ENCODE measurements at places on chromosomes 13 and 19.

- DNase-seq = no peak
These were observed 78.9 kb downstream of the ANKRD10 start for GRCh38 chr13:110835721-110836604.

DNA sequence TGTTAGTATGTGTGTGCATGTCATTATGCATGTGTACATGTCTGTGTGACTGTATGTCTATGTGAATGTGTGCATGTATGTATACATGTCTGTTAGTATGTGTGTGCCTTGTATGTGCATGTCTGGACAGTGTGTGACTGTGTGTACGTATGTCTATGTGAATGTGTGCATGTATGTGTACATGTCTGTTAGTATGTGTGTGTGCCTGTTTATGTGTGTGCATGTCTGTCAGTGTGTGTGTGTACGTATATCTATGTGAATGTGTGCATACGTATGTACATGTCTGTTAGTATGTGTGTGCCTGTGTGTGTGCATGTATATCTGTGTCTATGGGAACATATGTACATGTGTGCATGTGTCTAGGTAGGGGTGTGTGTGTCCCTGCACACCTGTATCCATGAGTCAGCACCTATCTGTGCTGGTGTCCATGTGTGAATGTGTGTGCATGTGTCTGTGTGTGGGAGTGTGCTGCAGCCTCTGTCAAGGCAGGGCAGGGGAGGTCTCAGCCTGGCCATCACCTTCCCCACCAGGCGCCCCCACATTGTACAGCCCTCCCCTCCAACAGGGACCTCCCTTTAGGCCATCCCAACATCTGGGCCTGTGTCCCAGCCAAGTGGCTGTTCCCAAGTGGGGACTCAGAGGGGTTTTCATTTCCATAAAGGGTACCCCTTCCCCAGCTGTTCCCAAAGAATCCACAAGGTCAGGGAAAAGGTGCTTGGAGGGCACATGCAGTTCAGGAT is 4.4 kb downstream of the GAS6 start:
- no peak for DNase-seq

- peak; percentile 94 for DNase-seq
These were observed 14.0 kb upstream of the TUBB4A start for GRCh38 chr19:6516018-6516658.

- no peak for DNase-seq
These were observed 99.5 kb upstream of the SPATA13 start for GRCh38 chr13:24060993-24061392.

DNA sequence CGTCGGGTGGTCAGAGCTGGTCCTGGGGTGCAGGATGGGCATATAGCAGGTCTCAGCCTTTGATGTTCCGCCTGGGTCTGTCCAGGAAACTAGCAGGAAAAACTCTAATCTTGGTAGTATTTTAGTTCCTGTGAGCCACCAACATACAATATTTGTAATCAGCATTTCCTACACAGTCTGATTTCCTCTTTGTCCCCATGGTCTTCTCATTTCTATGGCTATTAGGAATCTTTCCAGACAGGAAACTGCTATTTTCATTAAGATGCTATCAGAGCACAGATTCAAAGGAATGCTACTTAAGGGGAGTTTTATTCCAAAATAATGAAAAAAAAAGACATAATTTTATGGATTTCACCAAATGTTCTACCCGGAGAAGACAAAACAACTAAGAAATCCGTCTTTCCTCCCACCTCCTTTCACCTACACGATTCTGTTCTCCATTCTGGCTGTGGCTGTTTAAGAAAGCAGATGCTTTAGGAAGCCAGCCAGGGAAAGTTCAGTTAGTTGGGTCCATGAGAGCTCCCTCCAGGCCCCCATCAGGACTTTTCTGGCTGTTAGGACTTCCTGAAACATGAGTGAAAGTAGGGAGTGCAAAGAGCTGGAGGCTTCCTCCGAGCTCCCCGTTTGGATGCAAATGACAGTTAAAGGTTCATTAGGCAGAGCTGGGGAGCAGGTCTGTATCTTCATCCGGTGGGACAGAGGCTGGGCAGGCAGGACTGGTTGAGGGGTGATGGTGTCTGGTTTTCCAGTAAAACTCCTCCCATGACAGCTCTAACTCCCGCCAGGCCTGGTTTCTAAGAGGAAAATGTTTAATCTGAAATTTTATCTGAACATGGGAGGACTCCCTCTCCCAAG is 36.3 kb downstream of the SHISA2 start:
- DNase-seq = no peak

DNA sequence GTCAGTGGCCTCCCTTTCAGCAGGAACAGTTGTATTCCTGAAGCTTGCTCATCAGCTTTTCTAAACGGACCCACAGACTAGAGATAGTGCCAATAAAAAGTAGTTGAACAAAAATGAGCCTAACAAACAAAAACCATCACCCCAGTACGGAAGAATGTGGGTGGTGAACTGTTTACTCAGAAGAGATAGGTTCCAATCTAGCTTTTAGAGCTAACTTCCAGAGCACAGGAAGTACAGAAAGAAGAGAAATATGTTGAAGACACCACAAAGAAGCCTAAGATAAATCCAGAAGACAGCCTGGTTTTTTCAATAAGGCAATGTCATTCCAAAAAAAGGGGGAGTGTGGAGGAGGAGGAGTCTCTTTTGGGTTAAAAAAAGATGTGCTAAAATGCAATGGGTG is 2.8 kb upstream of the LMO7 start:
- no peak for DNase-seq

- DNase-seq = no peak
These were observed 62.3 kb upstream of the PARP4 start for GRCh38 chr13:24574847-24575246.

GRCh38 chr19:19652482-19653295 is 9.2 kb upstream of the GMIP start:
- no peak for DNase-seq

- DNase-seq = no peak
These were observed 4.6 kb upstream of the ITGBL1 start for GRCh38 chr13:101447852-101448251.

GRCh38 chr13:110419381-110419791 is 112.3 kb downstream of the COL4A2 start:
- DNase-seq = no peak

- DNase-seq = no peak
These were observed 7.7 kb downstream of the AKAP8 start for GRCh38 chr19:15371786-15372380.

GRCh38 chr13:45500492-45501174 is 35.9 kb downstream of the COG3 start:
- no peak for DNase-seq

DNA sequence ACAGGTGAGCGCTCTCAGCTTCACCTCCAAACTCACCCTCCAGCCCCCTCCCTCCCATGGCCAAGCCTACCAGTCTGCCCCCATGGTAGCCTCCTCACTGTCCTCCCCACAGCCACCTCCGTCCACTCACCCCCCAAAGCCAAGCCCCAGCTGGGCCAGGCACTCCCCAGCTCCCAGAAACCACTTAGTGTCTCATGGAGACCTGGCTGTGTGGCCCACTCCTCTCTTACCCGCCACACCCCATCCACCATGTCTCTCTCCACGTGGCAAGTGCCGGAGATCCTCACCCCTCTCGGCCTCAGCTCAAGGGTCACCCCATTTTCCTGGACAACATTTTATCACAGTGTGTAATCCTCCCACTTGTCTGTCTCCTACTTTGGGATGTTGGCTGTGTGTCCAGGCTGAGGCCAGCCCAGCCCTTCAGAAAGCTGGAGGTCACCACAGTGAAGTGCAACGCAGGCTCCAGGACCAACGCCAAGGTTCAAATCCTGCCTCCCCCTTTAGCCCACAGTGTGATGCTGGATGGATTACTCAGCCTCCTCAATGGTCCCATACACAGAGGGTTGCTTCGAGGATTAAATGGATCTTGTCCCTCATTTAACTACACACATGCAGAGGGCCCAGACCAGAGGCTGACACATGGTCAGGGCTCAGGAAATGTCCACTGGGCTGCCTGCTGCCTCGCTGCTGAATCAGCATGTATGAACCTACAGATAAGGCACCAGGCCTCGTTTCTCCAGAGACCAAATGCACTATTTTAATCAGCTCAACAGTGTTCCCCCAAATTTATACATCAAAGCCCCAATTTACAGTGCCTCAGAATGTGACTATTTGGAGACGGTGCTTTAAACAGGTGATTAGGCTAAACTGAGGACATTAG is 71.3 kb downstream of the CEBPG start:
- DNase-seq = no peak

DNA sequence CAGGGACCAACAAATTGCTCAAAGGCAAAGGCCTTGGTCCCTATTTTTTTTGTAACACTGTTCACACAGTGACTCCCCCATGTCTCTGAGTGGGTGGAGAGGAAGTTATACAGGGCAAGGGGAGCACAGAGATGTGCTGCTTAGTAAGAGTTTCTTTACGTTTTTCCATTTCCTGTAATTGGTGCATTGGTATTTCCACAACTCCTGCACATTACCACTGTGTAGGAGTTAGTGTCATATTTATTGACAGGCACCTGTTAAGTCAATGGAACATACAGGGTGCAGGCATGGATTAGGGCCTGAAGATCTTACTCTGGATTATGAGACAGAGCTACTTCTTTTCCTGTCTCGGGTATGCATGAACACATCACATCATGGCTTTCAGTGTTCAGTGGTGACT is 45.2 kb downstream of the SOX21 start:
- DNase-seq = no peak

DNA sequence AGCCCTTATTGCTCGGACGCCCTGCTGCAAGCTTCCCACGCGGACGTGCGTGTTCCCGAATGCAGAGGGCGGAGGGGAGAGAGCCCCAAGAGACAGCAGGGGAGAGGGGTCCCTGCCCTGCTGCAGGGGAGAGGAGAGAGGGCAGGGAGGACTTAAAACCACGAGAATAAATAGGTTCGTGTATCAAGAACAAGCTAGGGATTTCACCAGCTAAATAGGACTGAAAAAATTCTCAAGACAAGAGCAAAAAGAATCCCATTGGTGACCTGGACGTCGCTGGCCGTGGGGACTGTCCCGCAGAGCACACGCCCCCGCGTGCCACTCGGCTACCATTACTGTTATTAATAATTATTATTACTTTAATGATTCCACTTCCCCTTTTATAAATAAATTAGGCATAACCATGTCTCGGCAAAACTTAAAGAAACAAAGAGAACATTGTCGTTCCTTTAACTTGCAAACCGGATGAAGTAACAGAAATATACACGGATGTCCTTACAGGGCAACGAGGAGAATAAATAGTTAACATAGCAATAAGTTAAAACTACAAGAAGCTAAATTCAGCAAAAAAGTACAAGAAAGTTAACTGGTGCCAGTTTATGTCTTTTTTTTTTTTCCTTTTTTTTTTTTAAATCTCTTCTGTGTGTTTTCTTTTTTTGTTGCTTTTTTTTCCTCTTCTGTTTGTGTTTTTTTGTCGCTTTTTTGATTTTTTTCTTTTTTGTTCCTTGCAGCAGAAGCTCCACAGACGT is 16.6 kb downstream of the PRKCSH start:
- no peak for DNase-seq

DNA sequence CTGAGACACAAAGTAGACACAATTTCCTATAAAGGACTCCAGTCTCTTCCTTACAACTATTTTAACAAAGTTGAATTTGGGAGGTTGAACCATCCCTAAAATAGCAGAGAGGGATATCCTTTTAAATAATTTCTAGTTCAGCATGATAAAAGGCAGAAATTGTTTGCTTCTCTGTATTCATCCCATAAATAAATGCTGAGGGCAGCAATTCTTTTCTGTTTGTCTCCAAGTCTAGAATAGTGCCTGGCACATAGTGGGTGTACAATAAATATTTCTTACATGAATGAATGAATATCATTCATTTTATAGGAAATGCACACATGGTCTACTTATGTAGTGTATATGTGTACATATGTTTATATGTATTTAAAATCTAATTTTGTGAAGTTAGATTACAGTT is 12.3 kb downstream of the COL4A1 start:
- no peak for DNase-seq

DNA sequence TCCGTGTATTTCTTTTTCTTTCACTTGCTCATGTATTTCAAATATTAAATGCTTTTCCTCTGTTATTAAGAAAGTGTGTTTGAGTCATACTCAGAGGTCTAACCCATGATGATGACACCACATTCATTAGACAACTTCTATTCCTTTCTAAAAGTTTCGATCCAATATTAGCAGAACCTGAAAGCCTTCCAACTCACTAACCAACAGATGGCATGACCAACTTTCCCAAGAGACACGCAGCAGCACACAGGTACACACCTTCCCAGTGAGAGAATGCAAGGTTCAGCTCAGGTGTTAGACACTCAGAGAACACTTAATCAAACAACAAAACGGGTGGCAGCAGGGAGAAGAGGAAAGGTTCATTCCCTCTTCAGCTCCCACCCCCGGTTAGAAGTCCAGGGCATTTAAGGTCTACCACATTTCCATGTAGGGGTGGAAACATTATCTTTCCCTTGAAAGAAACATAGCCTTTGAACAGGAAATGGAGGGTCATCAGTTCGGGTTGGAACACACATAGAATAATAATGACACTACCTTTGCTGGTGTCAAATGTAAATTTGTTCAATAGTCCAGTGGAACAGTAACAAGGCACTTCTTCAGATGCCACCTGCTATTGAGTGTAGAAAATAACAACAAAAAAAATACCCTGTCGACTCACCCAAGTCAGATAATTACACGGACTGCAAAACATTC is 404.2 kb downstream of the COG6 start:
- no peak for DNase-seq

GRCh38 chr19:3350014-3350663 is 16.2 kb upstream of the NFIC start:
- no peak for DNase-seq

DNA sequence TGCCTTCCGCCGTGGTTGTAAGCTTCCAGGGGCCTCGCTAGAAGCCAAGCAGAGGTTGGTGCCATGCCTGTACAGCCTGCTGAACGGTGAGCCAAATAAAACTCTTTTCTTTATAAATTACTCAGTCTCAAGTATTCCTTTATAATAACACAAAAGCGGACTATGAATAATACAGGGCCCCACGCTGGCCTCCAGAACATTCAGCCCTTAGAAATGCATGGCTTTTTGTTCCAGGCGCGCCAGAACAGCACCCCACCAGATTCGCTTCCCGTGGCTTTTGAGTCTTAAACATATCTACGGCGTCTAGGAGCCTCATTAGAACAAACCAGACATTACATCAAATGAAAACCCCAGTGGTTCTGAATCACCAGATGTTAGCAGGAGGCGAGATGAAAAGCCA is 75.1 kb downstream of the SLC15A1 start:
- no peak for DNase-seq

DNA sequence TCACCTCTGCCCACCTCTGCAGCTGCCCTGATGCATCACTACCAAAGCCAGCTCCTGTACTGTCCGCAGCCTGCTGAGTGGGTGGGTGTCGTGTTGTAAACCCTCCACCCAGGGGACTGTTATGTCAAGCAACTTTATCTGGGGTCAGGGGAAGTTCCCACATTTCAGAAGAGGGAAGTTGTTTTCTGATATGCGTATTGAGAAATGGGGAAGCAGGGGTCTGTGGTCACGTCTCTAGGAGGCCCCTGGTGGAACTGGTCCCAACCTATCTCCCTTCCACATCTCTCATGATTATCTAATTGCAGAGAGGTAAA is 31.2 kb downstream of the CLEC17A start:
- no peak for DNase-seq

GRCh38 chr19:13986348-13986904 is 19.7 kb downstream of the RFX1 start:
- peak; percentile 58 for DNase-seq

Measured in SHP77 treated with DMSO at 0.1 percent for 48 hours (cell line).